ENCODE measurements at places on chromosomes 7 and 10.
A peak's percentile ranks its signal among the peaks of the same experiment; 100 is the strongest.

GRCh38 chr7:41809940-41810576 is 107.2 kb upstream of the INHBA start:
- H3K4me1 ChIP-seq = peaks cover 16% of the 10 kb centered on the region
- H3K27me3 ChIP-seq = no peaks in the 10 kb centered on the region
- H3K27ac ChIP-seq = no peak overlapping the region
- H3K36me3 ChIP-seq = peaks cover 4% of the 10 kb centered on the region
- H3K4me3 ChIP-seq = no peak overlapping the region

- H3K36me3 ChIP-seq = no peaks in the 10 kb centered on the region
- H3K27me3 ChIP-seq = no peaks in the 10 kb centered on the region
- H3K27ac ChIP-seq = no peak overlapping the region
- no peak for DNase-seq
- H3K4me1 ChIP-seq = no peaks in the 10 kb centered on the region
Measured at GRCh38 chr7:51950813-51951212, 634.2 kb upstream of the COBL start.

GRCh38 chr7:102094316-102094650 is 192.4 kb upstream of the SH2B2 start:
- H3K4me1 ChIP-seq = no peaks in the 10 kb centered on the region
- H3K27me3 ChIP-seq = no peaks in the 10 kb centered on the region

GRCh38 chr7:38000272-38000671 is 79.8 kb downstream of the EPDR1 start:
- H3K4me3 ChIP-seq = no peak overlapping the region
- DNase-seq = no peak
- no peaks in the 10 kb centered on the region for H3K27me3 ChIP-seq
- no peaks in the 10 kb centered on the region for H3K4me1 ChIP-seq

DNA sequence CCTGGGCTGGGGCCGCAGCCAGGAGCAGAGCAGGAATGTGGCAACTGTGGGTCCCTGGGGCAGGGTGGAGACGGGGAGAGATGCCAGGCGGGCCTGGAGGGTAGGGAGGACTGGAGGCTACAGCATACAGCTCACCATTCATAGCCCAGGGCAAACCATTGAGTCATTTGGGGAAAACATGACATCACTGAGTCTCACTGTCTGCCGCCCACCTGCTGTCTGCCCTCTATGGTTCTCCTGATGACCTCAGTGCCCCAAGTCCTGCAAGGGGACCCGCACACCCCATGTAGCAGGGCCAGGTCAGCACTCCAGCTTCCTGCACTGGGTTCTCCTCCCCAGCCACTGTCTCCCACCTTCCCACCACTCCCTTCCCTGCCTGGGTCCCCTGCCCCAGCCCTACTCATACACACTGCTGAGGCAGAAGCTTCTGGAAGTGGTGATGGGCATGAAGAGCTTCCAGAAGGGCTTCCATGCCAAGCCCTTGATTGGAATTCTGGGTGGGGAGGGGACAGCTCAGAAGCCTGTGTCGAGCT is 10.4 kb downstream of the CHST3 start:
- H3K27me3 ChIP-seq = no peaks in the 10 kb centered on the region
- H3K4me3 ChIP-seq = no peak overlapping the region
- H3K4me1 ChIP-seq = peaks cover 13% of the 10 kb centered on the region
- H3K27ac ChIP-seq = no peak overlapping the region
- DNase-seq = no peak

- no peaks in the 10 kb centered on the region for H3K27me3 ChIP-seq
- no peak overlapping the region for H3K27ac ChIP-seq
- no peak for DNase-seq
- peaks cover 6% of the 10 kb centered on the region for H3K4me1 ChIP-seq
- H3K36me3 ChIP-seq = peaks cover 2% of the 10 kb centered on the region
- H3K4me3 ChIP-seq = no peak overlapping the region
Measured at GRCh38 chr7:132876576-132876975, 205.3 kb downstream of the CHCHD3 start.

GRCh38 chr10:48606530-48607355 is 1.9 kb upstream of the ARHGAP22 start:
- H3K4me1 ChIP-seq = no peaks in the 10 kb centered on the region
- H3K36me3 ChIP-seq = no peaks in the 10 kb centered on the region
- DNase-seq = no peak
- no peak overlapping the region for H3K4me3 ChIP-seq

DNA sequence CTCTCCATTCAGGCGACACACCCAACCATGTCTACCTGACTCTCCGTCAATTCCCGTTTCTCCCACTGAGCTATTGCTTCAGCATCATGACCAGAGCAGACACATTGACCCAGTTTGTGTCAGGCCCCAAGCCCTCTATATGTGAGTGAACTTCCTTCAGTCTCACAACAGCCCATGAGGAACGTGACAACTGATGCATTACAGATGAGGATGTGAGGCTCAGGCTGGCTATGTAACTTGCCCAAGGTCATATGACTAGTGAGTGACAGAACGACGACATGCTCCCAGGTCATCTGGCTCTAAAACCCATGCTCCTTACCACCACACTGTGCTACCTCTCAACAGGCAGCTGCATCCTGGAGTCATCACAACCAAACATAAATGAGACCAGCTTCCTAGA is 3.7 kb downstream of the TMEM140 start:
- peaks cover 50% of the 10 kb centered on the region for H3K36me3 ChIP-seq
- H3K27ac ChIP-seq = peak overlapping the region; percentile 0
- DNase-seq = no peak

DNA sequence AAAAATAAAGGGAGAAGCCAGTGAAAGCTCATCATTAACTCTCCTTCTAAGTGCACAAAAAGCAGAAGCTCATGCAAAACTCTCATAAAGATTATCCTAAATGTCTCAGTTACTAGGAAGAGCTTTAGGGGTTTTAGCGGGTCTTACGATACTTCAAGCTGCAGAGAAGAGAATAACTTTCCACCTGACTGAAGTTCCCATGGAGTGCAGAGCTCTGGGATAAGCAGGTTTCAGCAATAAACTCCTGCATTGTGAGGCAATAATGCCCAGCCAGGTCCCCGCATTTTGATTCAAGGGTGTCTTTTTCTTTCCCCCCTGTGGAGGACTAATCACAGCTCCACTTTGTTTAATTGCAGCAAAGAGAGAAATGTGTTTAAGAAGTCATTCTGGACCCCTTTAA is 241.9 kb upstream of the SP8 start:
- no peaks in the 10 kb centered on the region for H3K4me1 ChIP-seq
- H3K36me3 ChIP-seq = no peaks in the 10 kb centered on the region
- no peak for DNase-seq

DNA sequence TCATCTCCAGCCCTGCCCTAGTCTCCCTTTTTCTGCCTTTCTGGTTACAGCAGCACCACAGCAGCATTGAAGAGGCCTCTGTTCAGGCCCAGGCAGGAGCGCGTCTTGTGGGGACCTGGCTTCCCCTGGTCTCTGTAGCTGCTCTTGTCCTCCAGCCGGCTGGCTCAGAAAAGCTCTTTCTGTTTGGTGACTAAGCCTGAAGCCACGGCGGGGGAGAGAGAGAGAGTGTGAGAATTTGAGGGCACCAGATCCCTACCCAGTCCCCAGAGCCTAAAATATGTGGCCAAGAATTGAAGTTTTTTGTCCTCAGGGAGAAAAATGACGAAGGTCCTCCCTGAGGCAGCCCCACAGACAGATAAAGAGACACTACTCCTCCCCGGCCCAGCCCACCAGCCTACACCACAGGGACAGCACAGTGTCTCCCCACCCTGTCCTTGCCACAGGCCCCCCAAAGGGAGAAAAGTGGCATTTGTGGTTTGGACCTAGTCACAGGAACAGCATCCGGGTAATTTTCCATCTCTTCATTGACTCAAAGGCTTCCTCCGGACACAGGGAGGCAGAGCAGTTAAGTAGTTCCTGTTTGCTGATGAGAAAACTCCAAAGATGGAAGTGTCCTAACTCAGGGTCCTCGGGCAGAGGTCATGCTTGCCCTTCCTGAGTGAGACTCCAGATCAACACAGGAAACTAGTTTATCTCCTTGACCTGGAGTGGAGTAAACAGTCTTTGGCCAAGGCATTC is 13.3 kb upstream of the FAM180A start:
- no peak overlapping the region for H3K27ac ChIP-seq
- H3K27me3 ChIP-seq = peaks cover 10% of the 10 kb centered on the region
- no peaks in the 10 kb centered on the region for H3K4me1 ChIP-seq
- no peak overlapping the region for H3K4me3 ChIP-seq

DNA sequence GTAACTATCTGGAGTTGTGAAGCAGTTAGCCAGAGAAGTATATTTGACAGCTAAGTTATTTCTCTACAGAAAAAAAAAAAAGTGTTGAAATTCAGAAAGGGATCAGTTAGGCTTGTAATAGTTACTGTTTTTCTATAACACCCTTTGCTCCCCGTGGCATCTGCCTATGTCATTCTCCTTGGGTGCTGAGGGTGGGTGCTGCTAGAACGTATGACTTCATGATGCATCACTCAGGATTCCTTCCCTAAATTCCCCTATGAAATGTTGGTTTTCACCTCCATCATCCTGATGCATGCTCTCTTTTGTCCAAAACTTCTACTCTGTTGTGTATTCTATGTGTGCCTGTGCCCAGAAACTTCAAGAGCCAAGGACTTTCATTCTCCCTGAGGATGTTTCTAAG is 536.4 kb downstream of the GRM8 start:
- DNase-seq = no peak
- H3K27ac ChIP-seq = no peak overlapping the region
- H3K27me3 ChIP-seq = no peaks in the 10 kb centered on the region

DNA sequence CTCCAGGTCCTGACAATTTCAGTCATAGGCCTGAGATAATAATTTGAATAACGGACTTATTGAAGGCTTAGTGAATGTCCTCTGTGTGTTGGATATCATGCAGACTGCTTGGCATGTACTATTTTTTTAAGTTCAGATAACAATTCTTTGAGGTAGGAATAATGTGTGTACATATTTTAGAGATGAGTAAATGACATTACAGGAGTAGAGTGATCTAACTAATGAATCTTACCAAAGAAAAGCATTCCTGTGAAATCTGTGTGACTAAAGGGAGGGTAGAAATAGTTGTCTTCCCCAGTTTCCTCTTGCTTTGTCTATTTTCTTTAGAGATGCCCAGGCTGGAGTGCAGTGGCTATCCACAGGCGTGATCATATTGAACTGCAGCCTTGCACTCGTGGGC is 391.8 kb upstream of the ETV1 start:
- no peaks in the 10 kb centered on the region for H3K27me3 ChIP-seq
- no peak overlapping the region for H3K27ac ChIP-seq
- no peak for DNase-seq
- H3K4me3 ChIP-seq = no peak overlapping the region
- H3K4me1 ChIP-seq = no peaks in the 10 kb centered on the region

- H3K4me1 ChIP-seq = no peaks in the 10 kb centered on the region
- no peaks in the 10 kb centered on the region for H3K27me3 ChIP-seq
- DNase-seq = no peak
- no peak overlapping the region for H3K27ac ChIP-seq
- H3K36me3 ChIP-seq = peaks cover 10% of the 10 kb centered on the region
Measured at GRCh38 chr10:92183199-92183598, 107.7 kb downstream of the CPEB3 start.

DNA sequence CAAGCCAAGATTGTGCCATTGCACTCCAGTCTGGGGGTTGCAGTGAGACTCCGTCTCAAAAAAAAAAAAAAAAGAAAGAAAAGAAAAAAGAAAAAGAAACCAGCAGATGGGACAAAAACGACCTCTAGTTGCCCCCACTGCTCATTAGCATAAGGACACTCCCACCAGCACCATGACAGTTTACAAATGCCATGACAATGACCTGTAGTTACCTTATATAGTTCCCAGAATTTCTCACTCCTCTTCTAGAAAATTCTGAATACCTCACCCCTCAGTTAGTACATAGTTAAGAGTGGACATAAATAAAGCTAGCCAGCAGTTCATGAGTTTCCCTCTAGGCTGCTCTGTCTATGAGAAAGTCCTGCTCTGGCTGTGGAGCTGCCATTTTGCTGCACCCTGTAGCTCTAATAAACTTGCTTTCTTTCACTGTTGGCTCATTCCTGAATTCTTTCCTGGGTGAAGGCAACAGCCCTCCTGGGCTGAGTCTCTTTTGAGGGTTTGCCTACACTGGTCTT is 276.8 kb upstream of the AKR1E2 start:
- H3K4me3 ChIP-seq = no peak overlapping the region
- no peak for DNase-seq
- H3K27me3 ChIP-seq = peaks cover 21% of the 10 kb centered on the region

DNA sequence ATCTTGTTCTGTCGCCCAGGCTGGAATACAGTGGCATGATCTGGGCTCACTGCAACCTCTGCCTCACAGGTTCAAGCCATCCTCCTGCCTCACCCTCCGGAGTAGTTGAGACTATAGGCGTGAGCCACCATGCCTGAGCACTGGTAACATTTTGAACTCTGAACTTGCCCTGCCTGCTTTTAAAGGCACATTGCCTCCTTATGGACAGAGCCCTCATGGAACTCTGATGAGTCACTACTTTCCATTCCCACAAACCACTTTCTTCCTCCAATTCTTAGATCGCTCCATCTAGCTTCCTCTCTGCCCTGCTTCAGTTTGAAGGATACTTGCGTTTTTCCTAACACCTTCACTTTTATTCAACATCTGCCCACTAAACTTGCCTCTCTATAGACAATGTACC is 38.1 kb downstream of the PRPS1L1 start:
- DNase-seq = no peak
- no peak overlapping the region for H3K27ac ChIP-seq
- no peaks in the 10 kb centered on the region for H3K36me3 ChIP-seq
- no peaks in the 10 kb centered on the region for H3K4me1 ChIP-seq
- peaks cover 2% of the 10 kb centered on the region for H3K27me3 ChIP-seq

DNA sequence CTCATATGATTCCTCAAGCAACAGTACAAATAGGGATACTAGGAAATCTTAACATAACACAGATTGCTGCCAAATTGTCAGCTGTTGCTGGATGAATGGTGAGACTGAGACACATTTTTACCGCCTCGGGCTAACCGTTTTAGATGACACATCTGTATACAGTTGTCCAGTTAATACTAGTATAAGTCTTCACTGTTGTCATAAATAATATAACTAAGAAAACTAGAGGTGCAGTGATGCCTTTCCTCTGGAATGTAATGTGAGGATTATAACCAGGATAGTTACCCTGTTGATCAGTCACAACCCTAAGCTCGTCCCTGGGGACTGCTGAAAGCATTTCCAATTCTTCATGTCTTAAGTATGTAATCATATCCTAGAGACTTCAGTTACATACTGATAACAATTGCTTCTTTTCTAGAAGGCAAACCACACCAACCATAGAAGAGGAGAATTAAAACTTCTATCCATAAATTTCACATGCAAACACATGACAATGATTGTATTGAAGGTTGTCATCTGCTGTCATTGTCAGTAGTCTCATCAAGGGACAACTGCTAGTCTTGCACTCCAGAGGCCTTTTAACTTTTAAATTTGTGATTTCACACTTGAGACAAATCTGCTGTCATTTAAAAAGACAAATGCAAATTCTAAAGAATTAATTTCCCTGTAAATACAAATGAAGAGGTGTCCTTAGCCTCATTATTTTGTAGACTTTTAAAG is 100.4 kb upstream of the SEMA3D start:
- DNase-seq = no peak
- H3K4me1 ChIP-seq = no peaks in the 10 kb centered on the region
- H3K27ac ChIP-seq = no peak overlapping the region
- no peaks in the 10 kb centered on the region for H3K27me3 ChIP-seq
- no peak overlapping the region for H3K4me3 ChIP-seq

- no peak overlapping the region for H3K4me3 ChIP-seq
- H3K36me3 ChIP-seq = peaks cover 4% of the 10 kb centered on the region
- no peak overlapping the region for H3K27ac ChIP-seq
- H3K27me3 ChIP-seq = peaks cover 2% of the 10 kb centered on the region
- no peak for DNase-seq
Measured at GRCh38 chr10:103793429-103793828, 61.9 kb downstream of the SH3PXD2A start.
